ENCODE measurements at places on chromosomes 11 and 22.
A peak's percentile ranks its signal among the peaks of the same experiment; 100 is the strongest.

DNA sequence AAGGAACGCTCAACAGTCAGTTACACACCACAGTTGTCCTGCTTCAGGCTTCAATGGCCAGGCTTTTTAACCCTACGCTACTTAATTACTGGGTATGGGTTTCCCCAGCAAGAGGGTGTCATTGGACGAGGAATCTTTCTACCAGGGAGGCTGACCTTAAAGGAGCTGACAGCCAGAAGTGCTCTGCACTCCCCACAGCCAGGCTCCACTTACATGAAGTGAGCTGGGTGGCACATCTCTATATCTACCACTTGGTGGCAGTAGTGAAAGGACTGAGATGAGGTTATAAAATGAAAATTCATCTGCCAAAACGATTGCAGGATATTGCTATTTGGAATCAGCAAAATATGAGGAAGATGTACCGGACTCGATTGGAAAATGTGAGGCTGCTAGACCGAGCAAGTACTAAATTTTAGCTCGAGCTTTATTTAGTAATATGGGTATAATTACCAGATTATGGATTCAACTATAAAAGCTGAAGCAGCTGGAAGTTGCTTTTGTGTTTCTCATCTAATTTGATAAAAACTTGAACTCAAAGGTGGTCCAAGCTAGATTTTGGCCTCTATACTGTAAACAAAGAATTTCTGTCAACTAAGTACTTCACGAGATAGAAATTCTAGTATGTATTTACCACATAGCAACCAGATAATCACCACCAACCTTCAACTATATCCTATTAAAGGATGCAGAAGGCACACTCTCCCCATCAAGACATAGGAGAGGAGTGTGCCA lies 53.9 kb upstream of the CEP126 start:
- no peak for DNase-seq

DNA sequence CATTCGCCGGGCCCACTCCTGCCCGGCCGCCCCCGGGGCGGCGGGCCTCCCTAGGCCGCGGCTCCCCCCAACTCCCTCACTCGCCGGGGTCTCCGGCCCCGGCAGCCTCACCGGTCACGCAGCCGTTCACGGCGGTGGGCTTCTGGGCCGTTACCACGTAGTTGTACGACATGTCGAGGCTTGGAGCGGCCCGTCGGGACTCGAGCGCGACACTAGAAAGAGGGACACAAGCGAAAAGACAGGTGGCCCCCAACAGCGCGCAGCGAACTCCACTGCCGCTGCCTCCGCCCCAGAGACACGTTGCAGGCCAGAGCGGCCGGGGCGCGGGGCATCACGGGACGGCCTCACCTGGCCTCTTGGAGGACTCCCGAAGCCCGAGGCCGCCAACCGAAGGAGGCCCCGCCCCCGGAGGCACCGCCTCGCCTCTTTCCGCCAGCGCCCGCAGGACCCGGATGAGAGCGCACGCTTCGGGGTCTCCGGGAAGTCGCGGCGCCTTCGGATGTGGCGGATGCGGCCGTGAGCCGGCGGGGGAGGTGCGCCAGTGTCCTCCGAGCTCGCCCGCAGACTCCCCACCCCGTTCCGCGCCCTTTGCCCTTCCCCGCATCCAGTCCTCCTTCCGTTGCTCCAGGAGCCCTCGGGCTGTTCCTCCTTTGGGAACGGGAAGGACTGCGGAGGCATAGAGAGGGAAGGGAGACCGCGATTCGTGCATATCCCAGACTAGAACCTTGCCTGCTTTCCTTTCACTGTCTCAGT lies at the start of the genes DDB1 and TKFC:
DDB1 (minus strand) TSS at position 309 of the 753 bp plus-strand sequence; CDS start at position 172, 137 bp downstream.
TKFC (plus strand) TSS at position 432 of the 753 bp plus-strand sequence. CDS start 1,501 bp downstream, outside the sequence.
- DNase-seq: peak; percentile 67

GRCh38 chr11:35943309-35943708 lies 553 bp upstream of the LDLRAD3 start:
- DNase-seq: no peak

DNA sequence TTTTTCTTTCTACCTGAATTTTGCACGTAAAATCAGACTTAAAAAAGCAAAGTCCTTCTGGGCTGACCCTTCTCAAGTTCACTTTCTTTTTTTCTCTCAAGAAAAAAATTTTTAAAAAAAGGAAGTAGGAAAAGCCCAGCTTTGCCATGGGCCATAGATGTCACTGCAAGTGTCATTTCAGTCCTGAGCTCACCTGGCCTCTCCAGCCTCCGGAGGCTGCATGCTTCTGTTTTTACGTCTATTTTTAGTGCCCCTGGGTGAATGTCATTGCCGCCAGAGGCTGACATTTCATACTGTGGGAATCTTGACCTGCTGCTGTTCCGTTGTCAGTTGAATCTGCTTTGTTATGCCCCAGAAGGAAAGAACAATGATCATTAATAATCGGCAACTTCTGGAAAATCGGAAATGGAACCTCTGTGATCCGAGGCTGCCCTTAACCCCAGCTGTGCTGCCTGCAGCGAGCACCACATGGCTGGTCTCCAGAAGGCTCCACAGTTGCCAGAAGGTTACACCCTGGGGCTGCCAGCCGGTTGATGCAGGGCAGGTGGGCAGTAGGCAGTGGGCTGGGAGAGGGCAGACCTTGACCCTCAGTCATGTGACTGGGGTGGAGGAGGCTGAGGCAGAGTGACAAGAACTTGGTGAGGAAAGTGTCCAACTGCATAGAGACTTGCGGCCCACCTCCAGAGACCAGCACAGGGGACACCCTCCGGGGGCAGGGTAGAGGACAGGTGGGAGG lies 16.7 kb upstream of the MYEOV start:
- DNase-seq: no peak

- DNase-seq: no peak
Measured at GRCh38 chr22:47176573-47177333, 414.3 kb downstream of the TBC1D22A start.

DNA sequence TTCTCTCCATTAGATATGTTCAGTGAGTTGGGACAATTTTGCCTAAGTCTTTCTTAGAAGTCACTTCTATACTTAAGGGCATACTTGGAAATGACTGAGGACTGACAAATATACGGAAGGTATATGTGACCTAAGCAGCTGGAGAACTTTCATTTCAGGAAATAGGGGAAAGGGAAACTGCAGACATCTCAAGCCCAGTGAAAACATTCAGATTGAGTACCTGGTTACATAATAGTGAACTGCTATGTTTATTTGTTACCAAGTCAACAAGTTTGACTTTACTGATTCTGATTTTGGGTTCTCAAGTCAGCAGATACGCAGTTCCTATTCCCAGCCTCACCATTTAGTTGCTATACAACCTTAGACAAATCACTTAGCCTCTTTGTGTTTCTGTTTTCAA lies 1173.9 kb downstream of the LRRC4C start:
- no peak for DNase-seq

DNA sequence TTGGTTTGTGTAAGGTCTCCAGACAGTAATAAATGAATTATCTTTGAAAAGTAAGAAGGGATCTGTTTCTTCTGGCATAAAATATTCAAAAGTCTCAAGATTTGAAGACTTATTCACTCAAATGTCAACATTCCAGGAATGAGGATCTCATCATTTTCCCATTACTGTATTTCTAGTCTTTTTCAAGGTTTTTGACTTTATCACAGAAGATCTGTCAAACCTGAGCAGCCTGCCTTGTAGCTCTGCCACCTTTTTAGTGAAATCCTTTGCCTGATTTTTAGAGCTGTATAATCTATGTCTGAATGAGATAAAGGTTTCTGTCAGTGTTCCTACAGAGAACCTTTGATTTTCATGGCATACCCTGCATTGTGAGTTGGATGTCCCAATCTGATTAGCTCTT lies 4.0 kb downstream of the OR51F2 start:
- DNase-seq: no peak
